ENCODE measurements at places on chromosomes 7 and 10.

DNA sequence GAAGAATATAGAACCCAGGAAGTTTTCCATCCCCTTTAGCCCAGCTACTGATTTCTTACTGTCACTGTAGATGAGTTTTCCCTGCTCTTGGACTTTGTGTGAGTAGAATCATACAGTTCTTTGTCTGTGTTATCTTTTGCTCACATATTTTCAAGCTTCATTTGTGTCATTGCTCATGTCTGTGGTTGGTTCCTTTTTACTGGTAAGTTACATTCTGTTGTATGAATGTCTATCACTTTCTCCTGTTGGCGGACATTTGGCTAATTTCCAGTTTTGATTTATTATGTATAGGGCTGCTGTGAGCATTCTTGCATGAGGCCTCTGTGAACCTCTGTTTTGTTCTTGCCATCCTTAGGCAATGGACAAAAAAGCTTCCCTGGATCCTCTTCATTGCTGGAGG is 5.3 kb downstream of the GLRX3 start:
- DNase-seq, result no peak

DNA sequence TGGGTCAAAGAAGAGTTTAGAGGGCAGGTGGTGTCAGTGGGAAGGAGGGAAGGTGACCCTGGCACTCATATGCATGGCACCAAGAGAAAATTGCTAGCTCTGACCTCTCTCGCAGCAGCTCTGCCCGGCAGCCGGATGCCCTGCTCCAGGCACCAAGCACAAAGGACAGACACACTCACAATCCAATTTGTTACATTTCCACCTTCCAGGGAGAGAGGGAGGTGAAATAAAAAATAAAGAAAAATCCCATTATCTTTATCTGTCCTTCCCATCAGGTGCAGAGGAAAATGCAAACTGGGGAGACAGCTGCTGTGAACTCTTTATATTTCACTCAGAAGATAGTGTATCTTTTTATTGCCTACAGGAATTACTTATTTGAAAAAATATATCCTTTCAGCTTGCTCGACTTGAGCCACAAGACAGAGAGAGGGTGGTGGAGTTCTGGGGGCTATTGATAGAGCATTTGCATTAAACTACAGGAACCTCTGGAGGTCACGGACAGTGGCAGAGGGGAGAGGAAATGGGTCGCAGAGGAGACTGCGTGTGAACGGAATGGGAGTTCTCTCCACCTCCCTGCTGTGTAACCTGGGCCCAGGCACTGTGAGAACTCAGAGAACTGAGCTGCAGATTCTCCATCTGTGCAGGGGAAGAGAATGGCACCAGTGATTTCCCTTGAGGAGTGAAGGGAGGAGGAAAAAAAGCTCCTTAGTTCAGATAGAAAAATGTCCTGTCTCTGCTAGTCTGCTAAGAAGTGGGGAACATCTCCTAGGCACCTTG is 421.4 kb downstream of the PLXNA4 start:
- no peak for DNase-seq

- no peak for DNase-seq
Observed at GRCh38 chr10:35636956-35637355, 5.1 kb downstream of the FZD8 start.

DNA sequence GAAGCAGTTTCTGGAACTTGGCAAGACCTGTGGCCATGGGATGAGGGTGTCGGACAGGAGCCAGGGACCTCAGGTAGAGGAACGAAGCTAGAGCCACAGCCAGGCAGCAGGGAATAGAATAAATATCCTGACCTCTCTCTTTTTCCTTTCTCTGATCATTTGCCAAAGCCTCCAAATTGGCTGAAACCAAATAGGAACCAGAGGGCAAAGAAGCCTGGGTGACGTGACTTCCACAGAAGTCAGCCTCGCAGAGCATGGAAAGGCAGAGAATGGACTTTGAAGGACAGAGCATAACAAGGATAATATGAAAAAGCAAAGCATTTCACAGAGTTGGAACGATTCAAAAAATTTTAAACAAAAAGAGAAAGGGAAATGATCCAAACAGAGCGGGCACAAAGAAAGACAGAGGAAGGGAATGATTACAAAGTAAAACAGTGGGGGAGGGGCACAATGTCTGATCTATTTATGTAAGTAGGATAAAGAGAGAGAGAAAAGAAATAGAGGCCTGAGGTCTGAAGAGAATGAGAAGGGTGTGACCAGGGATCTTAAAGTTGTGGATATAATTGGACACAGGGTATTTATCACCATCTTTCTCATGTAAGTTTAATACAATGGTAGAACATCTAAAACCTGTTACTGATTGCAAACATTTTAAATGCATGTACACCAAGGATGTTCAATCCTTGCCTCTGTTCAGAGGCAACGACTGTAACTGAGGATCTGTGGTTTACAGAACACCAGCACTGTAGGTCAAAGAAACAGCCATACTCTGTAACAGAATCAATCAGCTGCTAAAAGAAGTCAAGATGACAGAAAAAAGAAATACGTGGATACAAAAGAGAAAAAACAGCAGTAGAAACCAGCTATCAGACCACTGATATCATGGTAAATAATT is 4.5 kb upstream of the ZEB1 start:
- no peak for DNase-seq

DNA sequence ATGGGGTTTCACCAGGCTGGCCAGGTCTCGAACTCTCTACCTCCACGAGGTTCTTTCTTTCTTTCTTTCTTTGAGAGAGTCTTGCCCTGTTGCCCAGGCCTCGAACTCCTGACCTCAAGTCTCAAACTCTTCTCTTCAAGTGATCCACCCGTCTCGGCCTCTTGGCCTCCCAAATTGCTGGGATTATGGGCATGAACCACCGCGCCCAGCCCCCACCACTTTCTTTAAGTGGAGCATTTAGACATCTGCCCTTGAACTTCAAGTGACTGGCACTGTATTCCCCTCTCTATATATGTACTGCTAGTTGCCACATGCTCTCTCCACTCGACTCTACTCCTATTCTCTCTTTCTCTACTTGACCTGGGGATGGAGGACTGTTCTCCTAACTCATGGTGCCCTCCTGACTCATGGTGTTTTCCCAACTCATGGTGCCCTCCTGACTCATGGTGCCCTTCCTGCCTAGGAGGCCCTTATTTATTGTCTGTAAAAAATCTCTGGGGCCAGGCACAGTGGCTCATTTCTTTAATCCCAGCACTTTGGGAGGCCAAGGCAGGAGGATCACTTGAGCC is 19.3 kb upstream of the ACHE start:
- no peak for DNase-seq

- DNase-seq, result no peak
Observed at GRCh38 chr7:49878627-49879026, 105.2 kb downstream of the VWC2 start.

Data from activated CD4-positive, CD25-positive, alpha-beta regulatory T cell (primary cell).